ENCODE measurements at places on chromosomes 1 and 21. TPM values are rescaled to one million over a fixed set of nuclear protein-coding genes. Genes with fewer than 3 reads are reported as not detected.

- no peak for DNase-seq
- no peaks in the 10 kb centered on the region for H3K27me3 ChIP-seq
- H3K4me1 ChIP-seq = no peaks in the 10 kb centered on the region
- peaks cover 4% of the 10 kb centered on the region for H3K36me3 ChIP-seq
- H3K27ac ChIP-seq = no peak overlapping the region
Observed at GRCh38 chr1:97243973-97244560, 522.5 kb downstream of the PTBP2 start.

DNA sequence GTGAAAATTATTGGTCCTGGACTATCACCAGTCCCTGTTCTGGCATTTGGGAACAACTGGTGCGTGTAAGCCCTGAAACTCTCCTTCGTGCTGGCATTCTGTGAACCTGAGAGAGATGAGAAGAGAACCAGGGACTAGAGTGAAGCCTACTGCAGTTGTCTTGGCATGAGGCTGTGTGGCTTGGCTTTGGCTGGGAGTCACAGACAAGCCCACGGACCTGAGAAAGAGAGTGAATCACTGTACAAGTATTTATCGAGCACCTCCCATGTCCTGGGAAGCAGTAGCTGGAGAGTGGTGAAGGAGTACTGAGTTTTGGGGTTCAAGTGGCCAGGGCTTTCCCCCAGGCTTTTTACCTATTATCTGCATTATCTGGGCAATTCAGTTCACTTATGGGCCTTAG, 63.3 kb downstream of the FGGY start:
- H3K36me3 ChIP-seq = peaks cover 5% of the 10 kb centered on the region
- no peak for DNase-seq
- peaks cover 21% of the 10 kb centered on the region for H3K4me1 ChIP-seq
- H3K27me3 ChIP-seq = no peaks in the 10 kb centered on the region

DNA sequence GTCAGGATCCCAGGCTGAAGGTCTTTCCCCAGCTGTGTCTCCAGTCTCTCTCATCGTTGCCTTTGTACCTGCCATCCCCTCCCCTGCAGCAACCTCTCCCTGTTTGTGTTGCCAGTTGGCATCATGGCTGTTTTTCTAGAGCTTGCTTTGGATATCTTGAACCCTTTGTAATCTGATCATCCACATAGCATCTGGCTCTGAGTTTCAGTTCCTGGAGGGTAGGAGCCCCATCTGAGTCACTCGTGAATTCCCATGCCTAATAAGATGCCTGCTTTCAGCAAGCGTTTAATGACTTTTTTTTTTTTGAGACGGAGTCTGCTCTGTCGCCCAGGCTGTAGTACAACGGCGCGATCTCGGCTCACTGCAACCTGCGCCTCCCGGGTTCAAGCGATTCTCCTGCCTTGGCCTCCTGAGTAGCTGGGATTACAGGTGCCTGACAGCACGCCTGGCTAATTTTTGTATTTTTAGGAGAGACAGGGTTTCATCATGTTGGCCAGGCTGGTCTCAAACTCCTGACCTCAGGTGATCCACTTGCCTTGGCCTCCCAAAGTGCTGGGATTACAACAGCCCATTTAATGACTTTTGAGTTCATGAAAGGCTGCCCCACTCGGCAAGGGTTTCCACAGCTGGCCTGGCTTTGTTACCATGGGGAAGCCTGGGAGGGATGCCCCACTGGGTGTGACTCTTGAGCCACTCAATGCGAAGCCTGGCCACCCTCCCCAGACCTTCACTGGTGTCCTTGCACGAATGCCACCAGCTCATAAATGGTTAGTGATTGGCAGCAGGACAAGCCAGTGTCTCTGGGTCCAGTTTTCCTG, 11.9 kb downstream of the ALPL start:
- H3K27ac ChIP-seq = no peak overlapping the region
- H3K27me3 ChIP-seq = no peaks in the 10 kb centered on the region
- DNase-seq = no peak
- no peak overlapping the region for H3K4me3 ChIP-seq

DNA sequence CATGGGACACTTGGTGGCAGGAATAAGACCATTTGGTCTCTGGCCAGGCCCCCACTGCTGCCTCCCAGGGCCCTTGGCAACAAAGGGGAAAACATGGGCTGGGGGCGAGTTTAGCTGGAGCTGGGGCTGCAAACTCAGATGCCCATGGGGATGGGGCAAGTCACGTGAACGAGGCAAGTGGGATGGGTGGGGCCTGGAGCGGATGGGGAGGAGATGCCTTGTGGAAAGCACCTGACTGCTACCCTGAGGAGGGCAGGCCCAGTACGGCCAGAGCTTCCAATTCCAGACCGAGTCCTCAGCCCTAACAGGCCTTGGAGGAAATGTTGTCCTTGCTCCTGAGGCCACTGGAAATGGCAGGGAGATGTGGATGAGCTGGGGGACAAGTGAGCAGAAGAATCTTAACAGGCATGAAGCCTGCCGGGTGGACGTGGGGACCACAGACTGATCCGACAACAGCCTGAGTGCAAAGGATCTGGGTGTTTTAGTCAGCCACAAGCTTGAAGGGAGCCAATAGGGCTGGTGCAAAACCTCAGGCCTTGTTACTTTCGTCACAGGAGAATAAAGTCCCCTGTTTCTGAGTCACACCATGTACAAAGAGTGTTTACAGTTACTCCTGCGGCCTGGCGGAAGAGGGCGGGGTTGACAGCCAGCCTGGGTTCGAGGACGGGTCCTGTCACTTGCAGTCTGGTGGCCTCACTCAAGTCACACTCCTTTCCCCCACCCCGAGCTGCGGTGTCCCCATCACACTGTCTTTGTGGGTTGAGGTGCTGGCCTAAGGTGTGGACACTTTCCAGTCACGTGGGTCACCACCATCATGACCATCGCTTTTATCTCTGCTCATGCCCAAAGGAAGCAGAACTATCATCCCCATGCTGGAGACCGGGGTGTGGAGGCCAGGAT, 19.1 kb downstream of the RUNX3 start:
- H3K4me1 ChIP-seq = peaks cover 23% of the 10 kb centered on the region
- no peak overlapping the region for H3K4me3 ChIP-seq
- no peak overlapping the region for H3K27ac ChIP-seq
- DNase-seq = no peak

DNA sequence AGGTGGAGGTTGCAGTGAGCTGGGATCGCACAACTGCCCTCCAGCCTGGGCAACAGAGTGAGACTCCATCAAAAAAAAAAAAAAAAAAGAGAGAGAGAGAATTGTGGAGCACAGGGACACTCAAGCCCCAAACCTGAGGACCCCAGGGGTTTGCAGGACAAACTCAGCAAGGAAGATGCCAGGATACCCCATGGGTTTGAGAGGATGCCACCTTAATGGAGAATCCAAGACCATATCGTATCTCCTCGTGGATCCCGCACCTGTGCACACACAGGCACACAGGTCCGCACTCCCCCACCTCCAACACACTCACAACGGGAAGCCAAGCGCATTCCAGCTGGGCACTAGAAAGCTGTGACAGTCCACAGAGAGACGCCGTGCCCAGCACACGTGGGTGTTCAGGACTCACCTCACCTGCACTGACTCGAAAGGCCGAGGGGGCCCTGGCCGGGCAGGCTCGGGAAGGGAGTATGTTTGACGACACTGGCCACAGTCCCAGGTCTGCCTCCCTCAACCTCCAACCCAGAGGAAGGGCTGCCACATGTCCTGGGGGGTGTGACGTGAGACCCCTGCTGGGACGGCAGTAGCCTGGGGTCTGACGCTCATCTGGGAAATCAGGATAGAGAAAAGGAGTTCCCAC, 11.1 kb downstream of the CHD5 start:
- no peaks in the 10 kb centered on the region for H3K4me1 ChIP-seq
- H3K27ac ChIP-seq = no peak overlapping the region
- H3K27me3 ChIP-seq = peaks cover 13% of the 10 kb centered on the region
- H3K4me3 ChIP-seq = no peak overlapping the region
- no peak for DNase-seq

GRCh38 chr1:94408104-94408830, 9.9 kb upstream of the ABCD3 start:
- DNase-seq = no peak
- no peak overlapping the region for H3K4me3 ChIP-seq
- no peaks in the 10 kb centered on the region for H3K4me1 ChIP-seq

DNA sequence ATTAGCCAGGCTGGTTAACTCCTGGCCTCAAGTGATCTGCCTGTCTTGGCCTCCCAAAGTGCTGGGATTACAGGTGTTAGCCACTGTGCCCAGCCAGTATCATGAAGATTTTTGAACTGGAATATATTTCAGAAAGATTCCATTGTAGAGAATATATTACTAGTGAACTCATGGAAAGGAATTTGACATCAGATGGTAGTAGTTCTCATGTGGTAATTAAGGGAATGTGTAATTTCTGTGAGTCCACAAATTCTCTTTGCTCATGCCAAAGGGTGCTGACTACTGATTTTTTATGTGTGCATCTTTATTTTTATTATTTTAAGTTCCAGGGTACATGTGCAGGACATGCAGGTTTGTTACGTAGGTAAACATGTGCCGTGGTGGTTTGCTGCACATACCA, 10.4 kb downstream of the DTL start:
- peaks cover 2% of the 10 kb centered on the region for H3K4me1 ChIP-seq
- peaks cover 21% of the 10 kb centered on the region for H3K36me3 ChIP-seq
- DNase-seq = no peak

DNA sequence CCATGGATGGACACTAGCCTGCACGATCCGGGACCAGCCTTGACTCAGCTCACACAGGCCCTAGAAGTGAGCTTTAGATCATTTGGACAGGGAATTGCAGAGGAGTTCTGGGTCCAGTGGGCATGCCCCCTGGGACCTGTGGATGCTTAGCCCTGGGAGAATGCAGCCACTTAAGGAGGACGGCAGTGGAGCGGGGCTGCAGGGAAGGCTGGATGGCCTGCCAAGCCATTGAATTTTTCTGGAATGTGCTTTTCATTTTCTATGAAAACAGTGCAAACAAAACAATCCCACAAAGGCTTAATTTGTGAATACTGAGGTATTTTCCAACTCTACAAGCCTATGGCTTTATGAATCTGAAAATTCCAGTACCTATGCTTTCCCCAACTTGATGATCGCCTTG, 80.4 kb upstream of the GCLM start:
- no peak for DNase-seq
- peaks cover 3% of the 10 kb centered on the region for H3K27me3 ChIP-seq
- no peak overlapping the region for H3K27ac ChIP-seq
- H3K36me3 ChIP-seq = no peaks in the 10 kb centered on the region

GRCh38 chr1:35533586-35533985, 23.6 kb downstream of the KIAA0319L start:
- DNase-seq = no peak
- H3K4me1 ChIP-seq = peaks cover 27% of the 10 kb centered on the region

GRCh38 chr21:37843191-37843590, 73.1 kb downstream of the KCNJ6 start:
- peaks cover 30% of the 10 kb centered on the region for H3K4me1 ChIP-seq
- no peak overlapping the region for H3K4me3 ChIP-seq
- H3K36me3 ChIP-seq = no peaks in the 10 kb centered on the region

GRCh38 chr1:159088050-159088449, 11.5 kb upstream of the AIM2 start:
- no peaks in the 10 kb centered on the region for H3K27me3 ChIP-seq
- no peak overlapping the region for H3K27ac ChIP-seq
- no peak for DNase-seq
- no peak overlapping the region for H3K4me3 ChIP-seq
- no peaks in the 10 kb centered on the region for H3K36me3 ChIP-seq

- H3K4me1 ChIP-seq = no peaks in the 10 kb centered on the region
- DNase-seq = no peak
Observed at GRCh38 chr1:204801211-204801610, 69.5 kb upstream of the NFASC start.

GRCh38 chr1:173917149-173917548, at the start of gene SERPINC1:
Gene SERPINC1 (minus strand): TSS chr1:173917327. CDS start chr1:173917259, 68 bp downstream.
- H3K27ac ChIP-seq = no peak within 1 kb of the TSS
- H3K36me3 ChIP-seq = no peaks in the 10 kb centered on the region
- no peaks in the 10 kb centered on the region for H3K4me1 ChIP-seq
- no peak for DNase-seq
- no peaks in the 10 kb centered on the region for H3K27me3 ChIP-seq

GRCh38 chr1:38284953-38285352, 238.4 kb upstream of the POU3F1 start:
- no peak for DNase-seq
- peaks cover 43% of the 10 kb centered on the region for H3K4me1 ChIP-seq
- no peak overlapping the region for H3K4me3 ChIP-seq
- H3K27me3 ChIP-seq = no peaks in the 10 kb centered on the region
- no peak overlapping the region for H3K27ac ChIP-seq

GRCh38 chr1:112399456-112399855, 3.4 kb downstream of the CTTNBP2NL start:
- no peaks in the 10 kb centered on the region for H3K27me3 ChIP-seq
- DNase-seq = no peak
- H3K4me1 ChIP-seq = peaks cover 69% of the 10 kb centered on the region
- no peak overlapping the region for H3K27ac ChIP-seq
- H3K36me3 ChIP-seq = no peaks in the 10 kb centered on the region

PLPPR5 gene
- total RNA-seq = 0.11 TPM

RNU1-3 gene
- total RNA-seq = 3,042 TPM

PPM1J gene
- 1.1 TPM for total RNA-seq

FRRS1 gene
- 9.3 TPM for total RNA-seq

KRTAP13-1 gene
- total RNA-seq = not detected

LSS gene
- total RNA-seq = 225 TPM

PUM1 gene
- 165 TPM for total RNA-seq

FCRL1 gene
- total RNA-seq = not detected

TFF2 gene
- not detected for total RNA-seq

GOLPH3L gene
- 17.3 TPM for total RNA-seq

SLX9 gene
- total RNA-seq = 40.5 TPM

NBPF6 gene
- not detected for total RNA-seq

Data from neural crest cell (in vitro differentiated cells).